ENCODE measurements at places on chromosomes 13 and 19.

- DNase-seq, result no peak
Measured at GRCh38 chr13:41470196-41470595, 12.8 kb downstream of the RGCC start.

- DNase-seq, result peak; percentile 49
Measured at GRCh38 chr13:31067416-31068118, 94.1 kb downstream of the HSPH1 start.

GRCh38 chr19:16764280-16764679 is 44.6 kb downstream of the NWD1 start:
- DNase-seq, result no peak

- no peak for DNase-seq
Measured at GRCh38 chr13:19955873-19956559, 2.5 kb upstream of the ZMYM2 start.

DNA sequence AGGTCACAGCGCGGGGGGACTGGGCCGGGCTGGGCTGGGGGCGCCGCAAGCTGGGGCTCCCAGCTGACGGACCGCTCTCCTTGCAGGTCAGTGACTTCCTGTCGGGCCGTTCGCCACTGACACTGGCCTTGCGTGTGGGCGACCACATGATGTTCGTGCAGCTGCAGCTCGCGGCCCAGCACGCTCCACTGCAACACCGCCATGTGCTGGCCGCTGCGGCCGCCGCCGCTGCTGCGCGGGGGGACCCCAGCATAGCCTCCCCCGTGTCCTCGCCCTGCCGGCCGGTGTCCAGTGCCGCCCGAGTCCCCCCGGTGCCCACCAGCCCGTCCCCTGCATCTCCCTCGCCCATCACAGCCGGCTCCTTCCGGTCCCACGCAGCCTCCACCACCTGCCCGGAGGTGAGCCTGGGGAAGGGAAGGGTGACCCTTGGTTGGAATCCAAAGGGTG is 5.7 kb downstream of the MIDN start:
- DNase-seq, result no peak

- DNase-seq, result no peak
Measured at GRCh38 chr13:99258946-99259345, 767 bp upstream of the GPR18 start.

DNA sequence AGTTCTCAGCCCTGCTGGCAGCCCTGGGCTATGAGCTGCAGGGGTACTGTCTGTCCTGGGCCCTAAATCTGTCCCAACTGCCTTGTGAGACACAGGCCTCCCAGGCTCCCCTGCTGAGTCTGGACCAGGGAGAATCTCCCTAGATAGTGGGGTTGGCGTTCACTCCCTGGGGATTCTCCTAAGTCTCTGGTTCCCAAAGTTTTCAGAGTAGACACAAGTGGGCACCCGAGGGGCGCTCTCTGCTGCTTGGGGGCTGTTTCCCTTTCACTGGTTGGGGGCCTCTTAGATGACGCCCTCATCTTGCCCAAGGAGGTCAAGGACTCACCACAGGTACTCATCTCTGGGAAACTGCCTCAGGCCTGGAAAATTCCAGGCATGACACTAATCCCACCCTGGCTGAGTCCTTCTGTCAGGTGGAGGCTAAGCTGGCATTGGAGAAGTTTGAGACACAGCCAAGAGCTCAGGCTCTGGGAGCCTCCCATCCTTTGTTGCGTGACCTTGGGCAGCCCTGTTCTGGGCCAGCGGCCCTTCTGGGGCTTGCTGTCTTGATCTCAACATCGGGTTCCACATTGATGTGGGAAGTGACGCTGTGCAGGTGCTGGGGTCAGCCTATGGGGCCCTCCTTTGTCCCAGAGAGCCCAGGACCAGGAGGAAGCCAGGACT is 3.9 kb downstream of the RPL18A start:
- no peak for DNase-seq

DNA sequence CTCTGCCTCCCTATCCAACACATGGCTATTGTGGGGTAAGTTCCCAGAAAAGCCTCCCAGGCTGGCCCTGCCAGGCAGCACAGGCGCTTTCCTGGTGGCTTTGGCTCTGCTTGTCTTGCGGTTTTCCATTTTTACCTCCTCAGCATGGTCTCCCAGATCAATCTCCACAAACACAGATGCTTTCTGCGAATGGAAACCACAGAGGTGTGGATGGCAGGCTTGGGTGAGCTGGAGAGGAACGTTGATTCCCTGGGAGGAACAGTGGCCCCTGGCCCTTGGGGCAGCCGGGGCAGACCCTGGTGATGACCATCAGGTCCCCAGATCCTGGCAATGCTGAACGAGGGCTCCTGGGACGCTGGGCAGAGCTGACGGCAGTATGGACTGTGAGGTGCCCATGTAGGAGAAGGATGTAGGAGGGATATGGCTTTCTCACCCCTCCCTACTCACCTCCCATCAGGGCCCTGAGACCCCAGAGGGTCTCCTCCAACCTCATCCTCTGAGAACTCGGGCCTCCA is 6.6 kb downstream of the C13orf46 start:
- DNase-seq, result no peak

- DNase-seq, result no peak
Measured at GRCh38 chr13:62997696-62998095, 1582.0 kb upstream of the PCDH20 start.

DNA sequence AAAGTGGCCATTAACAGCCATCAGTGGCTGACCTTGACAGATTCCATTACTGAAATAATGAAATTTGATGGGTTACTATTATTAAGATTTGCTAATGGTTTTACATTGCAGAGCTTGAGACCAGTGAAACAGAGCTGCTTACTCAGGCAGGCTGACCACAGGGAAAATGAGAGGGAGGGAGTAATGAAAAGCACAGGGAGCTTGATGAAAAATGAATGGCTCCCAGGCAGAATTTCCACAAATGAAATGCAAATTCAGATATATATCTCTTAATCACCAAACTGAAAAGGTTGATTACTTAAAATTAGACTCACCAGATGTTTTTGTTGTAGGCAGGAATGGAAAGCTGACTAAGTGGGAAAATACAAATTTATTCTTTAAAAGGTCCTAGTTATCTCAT is 36.1 kb downstream of the HTR2A start:
- no peak for DNase-seq

All from vagina (tissue), 2 donors.